ENCODE measurements at places on chromosomes 12 and 14.

- no peak for DNase-seq
Measured at GRCh38 chr14:70655110-70655826, 13.6 kb downstream of the TTC9 start.

GRCh38 chr14:47715330-47715729, 39.9 kb upstream of the MDGA2 start:
- DNase-seq: no peak

GRCh38 chr12:116624516-116624915, 65.3 kb downstream of the MAP1LC3B2 start:
- DNase-seq: no peak

GRCh38 chr14:56199095-56199981, 81.1 kb downstream of the PELI2 start:
- DNase-seq: no peak

GRCh38 chr14:99078426-99078825, 193.6 kb downstream of the BCL11B start:
- no peak for DNase-seq

- no peak for DNase-seq
Measured at GRCh38 chr12:62575036-62575435, 108.4 kb downstream of the MON2 start.

DNA sequence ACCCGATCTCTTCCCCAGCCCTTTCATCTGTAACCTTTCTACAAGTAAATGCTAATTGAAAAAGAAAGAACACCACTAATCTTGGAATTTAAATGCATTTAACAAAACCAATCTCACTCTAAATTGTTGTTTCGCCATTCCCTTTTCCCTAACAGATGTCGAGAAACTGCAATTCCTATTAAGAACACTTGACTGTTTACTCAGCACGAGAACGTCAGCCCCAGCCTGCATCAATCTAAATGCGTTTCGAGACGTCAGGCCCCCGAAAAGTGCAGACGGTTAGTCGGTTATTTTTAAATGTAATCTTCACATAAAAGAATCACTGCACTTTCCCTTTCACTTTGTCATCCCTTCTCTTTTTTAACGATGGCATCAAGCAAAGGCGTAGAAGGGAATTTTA, 837.6 kb downstream of the VRK1 start:
- DNase-seq: no peak

DNA sequence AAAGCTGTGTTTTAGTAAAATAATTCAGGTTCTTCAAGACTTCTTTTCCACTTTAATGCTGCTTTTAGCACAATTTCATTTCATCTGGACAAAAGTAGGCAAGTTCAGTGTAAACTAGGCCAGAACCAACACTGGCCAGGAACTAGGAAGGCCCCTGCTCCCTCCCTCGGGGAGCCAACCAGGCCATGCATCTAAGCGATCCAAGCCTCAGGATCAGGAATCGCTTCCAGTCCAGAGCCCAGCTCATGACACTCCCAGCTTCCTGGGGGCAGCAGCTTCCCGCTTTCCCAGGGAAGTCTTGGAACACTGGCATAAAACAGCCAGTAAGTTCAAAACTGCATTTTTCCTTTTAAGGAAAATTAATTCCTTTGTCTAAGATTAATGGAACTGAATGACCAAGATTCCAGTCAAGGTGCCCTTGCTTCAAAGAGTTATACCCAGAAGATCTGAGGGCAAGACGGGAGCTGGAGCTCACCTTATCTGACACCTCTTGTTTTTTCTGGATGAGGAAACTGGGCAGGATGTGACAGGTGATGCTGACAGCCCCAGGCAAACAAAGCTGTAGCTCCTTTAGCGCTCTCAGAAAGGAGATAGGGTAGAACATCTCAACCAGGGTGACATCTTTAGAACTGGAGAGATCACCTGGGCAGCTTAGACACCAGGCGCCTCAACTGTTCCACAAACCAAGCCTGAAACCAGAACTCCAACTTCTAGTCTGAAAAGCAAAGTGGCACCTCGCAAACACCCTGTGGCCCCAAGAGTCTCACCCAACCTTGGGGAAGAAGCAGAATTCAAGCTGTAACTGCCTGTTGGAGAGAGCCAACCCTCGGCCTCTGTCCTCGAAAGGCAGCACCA, 61.4 kb upstream of the PNMA1 start:
- DNase-seq: no peak

DNA sequence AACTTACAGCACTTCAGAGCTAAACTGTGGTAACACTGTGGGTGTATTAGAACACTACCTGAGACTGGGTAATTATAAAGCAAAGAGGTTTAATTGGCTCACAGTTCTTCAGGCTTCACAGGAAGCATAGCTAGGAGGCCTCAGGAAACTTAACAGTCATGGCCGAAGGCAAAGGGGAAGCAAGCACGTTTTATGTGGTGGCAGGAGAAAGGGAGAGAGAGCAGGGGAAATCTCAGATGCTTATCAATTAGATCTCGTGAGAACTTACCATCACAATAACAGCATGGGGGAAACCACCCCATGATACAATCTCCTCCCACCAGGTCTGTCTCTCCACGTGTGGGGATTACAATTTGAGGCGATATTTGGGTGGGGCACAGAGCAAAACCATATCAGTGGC, 512.6 kb downstream of the RERGL start:
- DNase-seq: no peak

DNA sequence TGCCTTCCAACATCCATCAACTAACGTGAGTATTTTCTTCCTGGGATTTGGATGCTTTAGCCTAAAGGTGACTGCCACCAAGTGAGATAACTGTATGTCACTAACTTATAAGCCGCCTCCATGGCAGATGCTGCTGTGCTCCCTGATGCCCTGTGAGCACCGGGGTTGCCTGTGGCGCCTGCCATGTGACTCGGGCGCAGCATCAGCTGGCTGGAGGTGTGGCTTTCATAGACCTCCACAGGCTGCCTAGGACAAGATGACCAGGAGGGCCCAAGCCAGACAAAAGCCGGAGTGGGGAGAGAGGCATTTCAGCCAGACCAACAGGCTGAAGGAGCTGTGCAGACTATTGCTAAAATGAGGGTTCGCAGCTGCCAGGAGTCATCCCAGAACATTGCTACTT, 55.7 kb downstream of the ANAPC7 start:
- no peak for DNase-seq

Data from retina (tissue), 1 donor.